CD4-positive, alpha-beta T cell treated with Interleukin-21 for 1 hour (primary cell): ENCODE measurements at places on chromosomes 16 and 17.
A peak's percentile ranks its signal among the peaks of the same experiment; 100 is the strongest.

GRCh38 chr17:9004132-9004960, 17.0 kb upstream of the NTN1 start:
- no peak for DNase-seq

DNA sequence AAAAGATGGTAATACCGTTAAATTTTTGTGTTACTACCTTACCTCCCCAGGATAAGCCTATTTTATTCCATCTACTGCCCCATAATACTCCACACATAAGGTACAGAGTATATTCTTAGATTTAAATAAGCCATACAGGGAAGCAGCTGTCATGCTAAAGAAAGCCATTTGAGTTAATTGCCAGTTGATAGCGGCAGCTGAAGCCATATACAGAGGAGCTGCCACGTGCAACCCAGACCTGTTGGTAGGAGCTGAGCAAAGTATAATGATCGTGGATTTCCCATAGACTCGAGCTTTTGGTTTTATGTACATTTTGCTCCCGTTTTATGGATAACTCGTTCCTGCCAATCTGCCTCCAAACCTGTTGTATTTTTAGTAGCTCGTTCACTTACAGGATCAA, 12.0 kb downstream of the CPSF4L start:
- DNase-seq = no peak

DNA sequence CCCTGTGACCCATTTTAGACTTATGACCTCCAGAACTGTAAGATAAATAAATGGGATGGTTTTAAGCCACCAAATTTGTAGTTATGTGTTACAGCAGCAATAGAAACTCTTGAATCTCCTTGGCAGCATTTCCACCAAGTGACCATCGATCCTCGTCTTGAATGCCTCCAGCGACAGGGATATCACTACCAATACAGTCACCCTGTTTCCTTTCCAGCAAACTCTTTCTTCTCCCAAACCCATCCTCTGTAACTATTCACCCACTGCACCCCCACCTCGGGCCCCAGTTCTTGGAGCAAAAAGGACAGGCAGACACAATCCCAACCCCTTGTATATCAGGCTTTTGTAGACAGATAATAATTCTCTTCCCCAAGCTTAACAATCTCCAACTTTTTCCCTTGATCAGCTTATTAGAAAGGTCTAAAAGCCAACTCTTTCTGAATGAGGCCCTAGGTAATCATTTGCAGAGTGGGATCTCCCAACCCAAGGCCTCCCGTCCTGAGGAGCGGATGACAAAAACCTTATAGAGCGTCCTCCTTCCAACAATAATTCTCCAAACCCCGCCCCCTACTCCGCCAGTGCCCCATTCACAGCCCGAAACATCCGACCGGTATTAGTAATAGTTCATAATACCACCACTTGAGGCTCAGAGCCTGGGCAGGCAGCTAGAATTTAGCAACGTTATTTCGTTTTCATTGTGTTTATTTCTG, 14.7 kb upstream of the PLLP start:
- DNase-seq = no peak

DNA sequence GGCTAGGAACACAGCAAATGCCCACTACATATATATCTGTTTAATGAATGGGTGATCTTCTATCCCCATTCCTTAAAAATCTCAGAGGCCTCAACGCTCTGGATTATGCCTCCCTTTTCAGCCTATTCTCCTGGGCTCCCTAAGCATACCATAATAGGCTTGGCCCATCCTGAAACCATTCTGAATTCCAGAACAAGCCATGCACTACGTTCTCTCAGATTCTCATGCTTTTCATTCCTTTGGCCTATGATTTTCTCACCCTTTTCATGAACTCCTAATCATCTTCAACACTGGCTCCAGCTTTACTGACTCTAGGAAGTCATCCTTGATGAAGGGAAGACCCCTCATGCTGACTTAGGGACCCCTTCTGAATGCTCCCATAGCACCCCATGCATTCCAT, 71.1 kb downstream of the RPGRIP1L start:
- no peak for DNase-seq

- DNase-seq = no peak
These were observed 2.5 kb upstream of the MRPS23 start for GRCh38 chr17:57852092-57852954.

- no peak for DNase-seq
These were observed 277.2 kb upstream of the RBFOX1 start for GRCh38 chr16:7055443-7055842.

GRCh38 chr17:17492571-17492970, 3.6 kb downstream of the RASD1 start:
- DNase-seq = no peak

- no peak for DNase-seq
These were observed 1836.4 kb downstream of the TP53TG3F start for GRCh38 chr16:35295856-35296255.

DNA sequence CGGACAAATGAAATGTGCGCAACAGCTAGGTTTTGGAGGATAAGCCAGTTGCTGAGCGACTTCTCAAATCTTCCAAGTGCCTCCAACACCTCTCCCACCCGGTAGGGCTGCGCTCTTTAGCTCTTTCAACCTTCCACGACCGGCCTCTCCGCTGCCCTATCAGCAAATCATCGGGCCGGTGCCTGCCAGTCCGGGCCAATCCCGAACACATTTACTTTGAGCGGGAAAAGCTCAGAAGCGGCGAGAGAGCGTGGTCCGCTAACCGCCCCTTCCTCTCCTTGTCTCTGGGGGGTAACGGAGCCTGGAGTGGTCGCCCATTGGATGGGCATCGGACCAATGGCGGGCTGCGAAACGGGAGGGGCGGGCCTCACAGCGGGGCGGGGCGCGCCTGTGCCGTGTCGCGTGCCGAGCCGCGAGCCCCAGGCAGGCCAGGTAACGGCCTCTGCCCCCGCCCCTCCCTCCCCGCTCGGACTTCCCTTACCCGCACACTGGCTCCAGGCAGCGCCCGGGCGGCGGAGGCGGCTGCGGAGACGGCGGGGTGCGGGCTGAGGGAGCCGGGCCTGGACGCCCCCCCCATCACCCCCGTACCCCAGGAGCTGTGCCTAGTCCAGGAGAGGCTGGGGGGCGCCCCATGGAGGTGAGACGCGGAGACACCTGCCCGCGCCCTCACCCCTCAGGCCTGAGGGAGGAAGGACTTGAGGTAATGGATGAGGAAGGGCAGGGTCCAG, at the start of gene MEIOC:
MEIOC (plus strand) TSS at position 486 of the 728 bp plus-strand sequence; CDS start at position 632, 146 bp downstream.
- DNase-seq = peak; percentile 39
